ENCODE measurements at places on chromosomes 11 and 22. TPM values are rescaled to one million over a fixed set of nuclear protein-coding genes. Genes with fewer than 3 reads are reported as not detected.
A peak's percentile ranks its signal among the peaks of the same experiment; 100 is the strongest.

OR8A1 gene
- not detected for total RNA-seq

GRCh38 chr11:130816546-130817329 lies 99.5 kb downstream of the SNX19 start:
- H3K4me1 ChIP-seq: no peaks in the 10 kb centered on the region
- no peak overlapping the region for H3K4me3 ChIP-seq
- H3K36me3 ChIP-seq: no peaks in the 10 kb centered on the region
- no peaks in the 10 kb centered on the region for H3K27me3 ChIP-seq
- H3K27ac ChIP-seq: no peak overlapping the region
- no peak for DNase-seq

GRCh38 chr11:95702526-95702925 lies 87.1 kb downstream of the FAM76B start:
- peaks cover 40% of the 10 kb centered on the region for H3K4me1 ChIP-seq
- no peak overlapping the region for H3K4me3 ChIP-seq
- no peak for DNase-seq
- H3K36me3 ChIP-seq: no peaks in the 10 kb centered on the region

- peak overlapping the region; percentile 19 for H3K27ac ChIP-seq
- H3K36me3 ChIP-seq: no peaks in the 10 kb centered on the region
These were observed 31.7 kb downstream of the POLR3H start for GRCh38 chr22:41512421-41513194.

GRCh38 chr11:49208006-49208721 lies at the start of gene FOLH1:
Gene FOLH1, minus strand, starts transcription at chr11:49208602. Its CDS starts 193 bp downstream, at chr11:49208409.
- H3K27me3 ChIP-seq: peaks cover 54% of the 10 kb centered on the region
- H3K4me3 ChIP-seq: peak within 1 kb of the TSS; percentile 21
- H3K4me1 ChIP-seq: peaks cover 5% of the 10 kb centered on the region

DNA sequence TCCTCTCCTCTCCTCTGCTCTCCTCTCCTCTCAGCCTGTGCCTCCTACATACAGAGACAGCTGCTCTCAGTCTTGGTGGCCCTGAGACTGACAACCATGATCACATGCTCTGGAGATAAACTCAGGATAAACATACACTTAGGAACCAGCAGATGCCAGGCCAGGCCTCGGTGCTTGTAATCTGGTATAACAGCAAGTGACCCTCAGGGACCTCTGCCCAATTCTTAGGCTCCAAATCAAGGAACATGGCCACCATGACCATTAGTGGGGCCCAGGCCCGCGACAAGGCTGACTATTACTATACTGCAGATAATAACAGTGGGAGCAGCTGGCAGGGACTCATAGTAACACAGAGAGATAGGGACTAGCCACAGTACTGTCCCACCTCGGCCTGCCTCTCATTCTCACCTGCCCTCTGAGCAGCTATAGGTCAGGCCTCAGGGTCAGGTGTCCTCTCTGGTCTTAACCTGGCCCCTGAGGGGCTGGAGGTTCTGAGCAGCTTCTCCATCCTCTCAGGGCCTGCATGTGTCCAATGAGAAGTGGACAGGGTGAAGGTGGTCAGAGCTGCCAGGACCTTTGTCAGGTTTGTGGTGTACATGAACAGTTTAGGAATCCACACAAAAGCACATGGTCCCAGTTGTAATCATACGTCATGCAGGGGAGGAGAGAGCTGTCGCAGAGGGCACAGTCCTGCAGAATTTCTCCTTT lies 106.1 kb downstream of the GGTLC2 start:
- H3K27me3 ChIP-seq: no peaks in the 10 kb centered on the region
- no peaks in the 10 kb centered on the region for H3K4me1 ChIP-seq
- no peak for DNase-seq
- H3K4me3 ChIP-seq: no peak overlapping the region
- H3K27ac ChIP-seq: no peak overlapping the region

DNA sequence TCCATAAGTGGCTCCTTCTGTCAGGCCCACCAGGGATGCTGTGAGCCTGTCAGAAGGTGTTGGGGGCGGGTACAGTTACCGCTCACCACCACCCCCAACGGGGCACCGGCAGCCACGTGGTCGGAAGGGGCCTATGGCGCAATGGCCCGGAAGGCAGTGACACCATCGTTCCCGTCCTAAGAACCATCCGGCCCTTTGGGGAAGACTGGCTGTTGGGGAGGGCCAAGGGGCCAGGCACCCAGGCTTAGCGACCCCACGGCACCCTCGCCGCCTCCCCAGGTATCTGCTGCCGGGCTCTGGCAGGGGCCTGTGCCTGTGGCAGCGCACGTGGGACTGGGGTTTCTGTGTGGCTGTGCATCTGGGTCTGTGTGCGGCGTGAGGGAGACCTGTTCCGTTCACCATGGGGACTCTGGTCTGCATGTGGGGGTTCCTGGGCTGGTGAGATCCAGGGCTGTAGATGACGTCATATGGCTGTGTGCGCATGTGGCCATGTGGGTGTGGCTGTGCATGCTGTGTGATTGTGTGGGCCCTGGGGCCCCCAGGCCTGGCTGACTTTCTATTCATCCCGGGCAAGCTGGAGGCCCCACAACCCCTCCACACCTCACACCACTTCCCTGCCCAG lies 717 bp downstream of the OSM start:
- no peaks in the 10 kb centered on the region for H3K27me3 ChIP-seq
- peak overlapping the region; percentile 22 for H3K4me3 ChIP-seq
- H3K36me3 ChIP-seq: no peaks in the 10 kb centered on the region
- peak overlapping the region; percentile 61 for H3K27ac ChIP-seq

DNA sequence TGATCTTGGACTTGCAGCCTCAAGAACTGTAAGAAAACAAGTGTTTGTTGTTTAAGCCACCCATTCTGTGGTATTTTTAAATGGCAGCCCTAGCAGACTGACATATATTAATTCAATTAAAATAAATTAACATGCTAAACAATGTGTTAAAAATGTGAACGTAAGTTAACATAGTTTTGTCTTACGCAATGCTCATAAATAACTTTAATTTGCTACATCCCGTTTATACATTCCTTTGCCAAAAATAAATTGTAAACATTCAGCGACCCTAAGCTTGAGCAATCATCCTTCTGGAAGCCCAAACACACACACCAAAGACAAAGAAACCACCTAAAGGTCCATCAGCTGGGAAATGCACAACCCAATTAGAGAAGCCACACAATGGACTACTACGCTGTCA lies 70.4 kb downstream of the CELSR1 start:
- no peak for DNase-seq
- no peak overlapping the region for H3K4me3 ChIP-seq
- no peaks in the 10 kb centered on the region for H3K36me3 ChIP-seq

DNA sequence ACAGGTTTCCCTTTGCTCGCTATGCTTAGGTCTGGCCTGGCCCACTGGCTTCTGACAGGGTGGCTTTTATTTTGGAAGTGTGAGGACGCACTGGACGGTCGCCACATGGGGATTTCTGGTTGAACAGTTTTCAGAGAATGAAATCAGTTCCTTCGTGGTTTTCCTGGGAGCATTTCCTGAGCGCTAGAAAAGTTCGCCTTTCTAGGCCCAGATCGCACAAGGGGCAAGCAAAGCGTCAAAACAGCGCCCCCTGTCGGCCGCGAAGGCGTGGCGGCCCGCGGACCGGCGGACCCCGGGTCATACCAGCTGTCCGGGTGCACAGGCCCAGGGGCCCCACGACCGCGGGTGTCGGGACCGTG lies 12.7 kb upstream of the CYP2R1 start:
- H3K4me3 ChIP-seq: peak overlapping the region; percentile 36
- peaks cover 18% of the 10 kb centered on the region for H3K4me1 ChIP-seq
- peak; percentile 79 for DNase-seq

GRCh38 chr11:74493791-74494630 lies 487 bp upstream of the LIPT2 start:
- H3K4me1 ChIP-seq: peaks cover 8% of the 10 kb centered on the region
- DNase-seq: no peak
- peak overlapping the region; percentile 76 for H3K4me3 ChIP-seq
- peak overlapping the region; percentile 100 for H3K27ac ChIP-seq
- H3K36me3 ChIP-seq: no peaks in the 10 kb centered on the region

Measured in transverse colon (tissue), 4 donors.